CD4-positive, alpha-beta T cell treated with Interleukin-15 for 4 hours (primary cell): ENCODE measurements at places on chromosomes 2 and 18.

DNA sequence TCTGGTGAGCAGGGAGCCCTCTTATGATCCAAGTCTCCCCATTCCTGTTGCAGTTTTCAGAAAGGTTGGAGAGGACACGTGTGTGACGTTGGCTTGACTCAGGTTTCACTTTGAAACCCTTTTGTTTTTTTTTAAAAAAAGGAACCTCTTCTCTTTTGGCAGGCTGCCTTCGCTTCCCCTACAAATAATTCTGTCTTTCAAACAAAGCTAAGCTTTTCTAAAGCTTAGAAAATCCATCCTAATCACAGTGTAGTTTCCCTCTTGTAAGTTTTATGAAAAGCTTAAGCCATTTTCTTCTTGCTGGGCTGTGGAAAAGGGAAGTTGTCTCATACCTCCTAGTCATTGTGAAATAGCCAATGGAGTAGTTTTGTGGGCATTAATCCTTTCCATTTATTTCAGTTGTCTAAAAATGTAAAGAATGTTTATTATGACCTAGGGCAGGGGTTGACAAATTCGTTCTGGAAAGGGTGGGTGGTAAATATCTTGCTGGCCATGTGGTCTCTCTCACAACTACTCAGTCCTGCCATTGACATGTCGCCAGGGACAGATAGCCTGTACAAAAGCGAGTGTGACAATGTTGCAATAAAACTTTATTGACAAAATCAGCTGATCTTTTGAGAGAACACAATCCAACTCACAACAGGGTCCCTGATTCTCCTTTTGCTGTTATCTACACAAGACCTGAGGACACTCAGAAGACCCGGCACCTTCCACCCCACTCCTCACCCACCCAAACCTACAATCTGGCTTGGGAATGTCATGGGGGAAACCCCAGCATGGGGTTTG, 878.8 kb downstream of the RNF144A start:
- DNase-seq = no peak

DNA sequence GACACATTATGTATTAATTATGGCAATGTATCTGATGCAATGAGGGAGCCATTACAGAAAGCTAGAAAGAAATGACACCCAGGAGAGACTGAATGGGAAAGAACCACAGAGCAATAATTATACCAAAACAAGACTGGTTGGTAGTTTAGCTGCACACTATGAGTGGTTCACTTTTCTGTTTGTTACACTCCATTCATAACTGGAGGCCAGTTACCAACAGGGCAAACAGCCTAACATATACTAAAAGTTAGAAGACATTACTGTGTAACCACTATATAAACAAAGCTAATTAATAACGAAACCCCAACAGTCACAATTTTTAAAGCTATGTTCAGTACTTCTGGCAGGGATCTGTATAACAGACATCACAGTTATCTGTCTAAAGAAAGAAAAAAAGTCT, 49.4 kb downstream of the NBAS start:
- no peak for DNase-seq

- no peak for DNase-seq
These were observed 67.3 kb downstream of the NDUFA10 start for GRCh38 chr2:239957681-239958472.

DNA sequence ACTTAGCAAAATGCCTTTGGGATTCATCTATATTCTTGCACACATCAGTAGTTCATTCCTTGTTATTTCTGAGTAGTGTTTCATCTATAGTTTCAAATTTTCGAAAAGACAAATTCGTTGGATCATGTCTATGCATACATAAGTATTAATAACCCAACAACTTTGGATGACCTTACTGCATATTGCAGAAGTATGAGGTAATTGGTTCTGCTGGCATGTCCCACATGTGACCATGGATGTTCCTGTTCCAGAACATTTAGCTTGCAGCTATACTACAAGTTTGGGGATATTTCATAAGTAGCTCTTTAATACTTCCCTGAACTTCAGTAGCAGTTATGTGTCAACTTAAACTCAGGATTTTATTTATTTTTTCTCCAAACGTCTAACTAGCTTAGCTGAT, 44.9 kb downstream of the APLF start:
- DNase-seq = no peak

DNA sequence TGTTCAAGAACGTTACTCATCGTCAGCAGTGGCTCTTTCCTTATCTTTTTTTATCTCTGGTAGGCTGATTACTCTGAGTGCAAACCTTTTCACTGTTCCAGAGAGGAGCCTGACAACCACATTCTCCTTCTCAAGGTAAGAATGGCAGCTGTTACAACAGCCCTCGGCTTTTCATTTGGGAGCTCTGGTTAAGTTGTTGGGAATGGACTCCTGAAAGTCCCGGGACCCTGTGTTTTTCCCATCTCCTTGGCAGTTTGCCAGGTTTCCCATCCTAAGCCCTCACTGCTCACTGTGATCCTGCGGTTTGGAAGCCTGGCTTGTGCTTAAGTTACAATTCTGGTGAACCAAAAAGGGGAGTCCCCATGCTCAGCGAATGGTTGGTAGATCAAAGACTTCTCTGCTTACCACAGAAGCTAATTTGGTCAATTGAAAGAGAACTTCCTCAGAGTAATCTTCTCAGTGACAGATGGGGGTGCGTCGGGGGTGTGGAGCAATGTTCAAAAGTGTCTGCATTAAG, 122.3 kb downstream of the LYPD6B start:
- DNase-seq = peak; percentile 10

DNA sequence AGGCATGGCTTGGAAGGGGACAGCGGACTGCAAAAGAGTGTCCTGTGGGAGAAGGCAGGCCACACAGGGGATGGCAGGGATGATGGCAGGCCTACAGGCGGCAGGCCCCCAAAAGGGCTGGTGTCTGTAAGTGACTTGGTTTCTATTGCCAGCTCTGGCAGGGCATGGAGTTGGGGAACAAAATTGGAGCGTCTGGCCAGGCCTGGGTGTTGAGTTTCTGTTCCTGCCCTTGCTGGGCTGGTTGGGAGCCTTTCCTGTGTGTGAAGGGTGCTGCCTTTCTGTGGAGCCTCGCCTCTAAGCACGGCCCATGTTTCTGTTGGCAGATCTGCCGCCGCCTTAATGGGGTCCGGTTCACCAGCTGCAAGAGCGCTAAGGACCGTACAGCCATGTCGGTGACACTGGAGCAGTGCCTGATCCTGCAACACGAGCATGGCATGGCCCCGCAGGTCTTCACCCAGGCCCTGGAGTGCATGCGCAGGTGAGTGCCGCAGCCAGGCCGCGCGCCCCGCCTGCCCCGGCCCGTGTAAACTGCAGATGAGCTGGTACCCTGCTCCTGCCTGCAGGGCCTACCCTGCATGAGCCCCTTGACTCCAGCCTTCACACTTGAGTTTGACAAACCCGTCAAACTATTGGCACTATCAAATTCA, 31.5 kb downstream of the COA5 start:
- no peak for DNase-seq
